ENCODE measurements at places on chromosomes 1 and 21. TPM values are rescaled to one million over a fixed set of nuclear protein-coding genes. Genes with fewer than 3 reads are reported as not detected.

The GCSAML gene
- not detected for total RNA-seq

The GPR61 gene
- 0.18 TPM for total RNA-seq

The HSD3B1 gene
- total RNA-seq = not detected

The LINGO4 gene
- not detected for total RNA-seq

The CCDC190 gene
- total RNA-seq = not detected

- H3K4me1 ChIP-seq = peaks cover 24% of the 10 kb centered on the region
- peak overlapping the region; percentile 93 for H3K27ac ChIP-seq
- no peak overlapping the region for H3K4me3 ChIP-seq
- no peak for DNase-seq
- H3K36me3 ChIP-seq = peaks cover 28% of the 10 kb centered on the region
These were observed 34.9 kb downstream of the GPR3 start for GRCh38 chr1:27427329-27427728.

- no peak overlapping the region for H3K27ac ChIP-seq
- H3K36me3 ChIP-seq = peaks cover 7% of the 10 kb centered on the region
- H3K4me3 ChIP-seq = no peak overlapping the region
- H3K4me1 ChIP-seq = peaks cover 16% of the 10 kb centered on the region
These were observed 17.1 kb downstream of the THEM4 start for GRCh38 chr1:151892190-151892589.

- H3K27ac ChIP-seq = no peak overlapping the region
- H3K36me3 ChIP-seq = no peaks in the 10 kb centered on the region
- DNase-seq = no peak
- H3K4me3 ChIP-seq = no peak overlapping the region
- H3K4me1 ChIP-seq = no peaks in the 10 kb centered on the region
- H3K27me3 ChIP-seq = peaks cover 21% of the 10 kb centered on the region
These were observed 178.3 kb downstream of the KCNJ6 start for GRCh38 chr21:37737996-37738395.

GRCh38 chr1:152801333-152801732 is 4.8 kb downstream of the LCE1D start:
- DNase-seq = no peak
- no peak overlapping the region for H3K4me3 ChIP-seq
- no peak overlapping the region for H3K27ac ChIP-seq
- H3K27me3 ChIP-seq = no peaks in the 10 kb centered on the region
- H3K36me3 ChIP-seq = no peaks in the 10 kb centered on the region

DNA sequence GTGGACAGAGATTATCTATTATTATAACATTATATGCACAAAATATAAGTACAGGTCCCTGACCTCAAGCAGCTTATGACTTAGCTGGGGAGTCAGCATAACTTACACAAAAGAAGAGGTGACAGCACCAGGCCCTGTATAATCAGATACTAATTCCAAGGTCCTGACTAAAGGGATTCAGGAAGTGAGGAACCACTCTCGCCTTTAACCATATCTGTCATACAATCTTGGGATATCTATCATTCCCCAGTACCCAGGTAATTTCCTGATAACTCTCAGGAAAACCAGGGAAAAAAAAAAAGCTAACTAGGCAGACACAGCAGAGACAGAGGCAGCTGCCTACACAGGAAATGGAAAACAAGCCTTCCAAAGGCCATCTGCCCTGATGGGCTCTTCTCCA is 78.5 kb upstream of the CAMK1G start:
- no peak overlapping the region for H3K4me3 ChIP-seq
- no peaks in the 10 kb centered on the region for H3K27me3 ChIP-seq
- H3K36me3 ChIP-seq = no peaks in the 10 kb centered on the region

GRCh38 chr1:167342846-167343245 is 122.2 kb downstream of the POU2F1 start:
- H3K27ac ChIP-seq = no peak overlapping the region
- no peak overlapping the region for H3K4me3 ChIP-seq
- peaks cover 3% of the 10 kb centered on the region for H3K36me3 ChIP-seq
- no peaks in the 10 kb centered on the region for H3K4me1 ChIP-seq
- peaks cover 40% of the 10 kb centered on the region for H3K27me3 ChIP-seq

- H3K4me3 ChIP-seq = no peak overlapping the region
- no peaks in the 10 kb centered on the region for H3K4me1 ChIP-seq
- H3K27ac ChIP-seq = no peak overlapping the region
- DNase-seq = peak; percentile 88
These were observed 1.5 kb upstream of the S100A14 start for GRCh38 chr1:153617663-153618062.

GRCh38 chr1:117985973-117986372 is 56.4 kb downstream of the WDR3 start:
- no peaks in the 10 kb centered on the region for H3K36me3 ChIP-seq
- H3K27ac ChIP-seq = no peak overlapping the region
- H3K4me1 ChIP-seq = no peaks in the 10 kb centered on the region
- H3K27me3 ChIP-seq = no peaks in the 10 kb centered on the region
- DNase-seq = no peak

- no peak overlapping the region for H3K27ac ChIP-seq
- H3K27me3 ChIP-seq = no peaks in the 10 kb centered on the region
- H3K4me1 ChIP-seq = no peaks in the 10 kb centered on the region
- DNase-seq = no peak
These were observed 89.3 kb upstream of the EDEM3 start for GRCh38 chr1:184843732-184844495.

- H3K27me3 ChIP-seq = no peaks in the 10 kb centered on the region
- no peaks in the 10 kb centered on the region for H3K36me3 ChIP-seq
- no peak for DNase-seq
- H3K4me1 ChIP-seq = no peaks in the 10 kb centered on the region
These were observed 140.5 kb upstream of the MAP1LC3C start for GRCh38 chr1:242139442-242139841.
